ENCODE measurements at places on chromosomes 1 and 21. TPM values are rescaled to one million over a fixed set of nuclear protein-coding genes. Genes with fewer than 3 reads are reported as not detected.

Gene CDK11A
- polyA plus RNA-seq: 5.3 TPM

Gene NRDC
- 100 TPM for polyA plus RNA-seq

Gene SHE
- polyA plus RNA-seq: 0.01 TPM

Gene UBXN11
- 5.2 TPM for polyA plus RNA-seq

Gene TEDDM1
- polyA plus RNA-seq: not detected

Gene NUAK2
- 2.8 TPM for polyA plus RNA-seq

Gene SPTA1
- polyA plus RNA-seq: not detected

Gene PLPP3
- 4.0 TPM for polyA plus RNA-seq

Gene NHLH1
- 0.13 TPM for polyA plus RNA-seq

- no peak for DNase-seq
Measured at GRCh38 chr1:94623560-94624148, 82.1 kb upstream of the F3 start.

- no peak for DNase-seq
Measured at GRCh38 chr1:41791667-41792484, 126.8 kb downstream of the HIVEP3 start.

DNA sequence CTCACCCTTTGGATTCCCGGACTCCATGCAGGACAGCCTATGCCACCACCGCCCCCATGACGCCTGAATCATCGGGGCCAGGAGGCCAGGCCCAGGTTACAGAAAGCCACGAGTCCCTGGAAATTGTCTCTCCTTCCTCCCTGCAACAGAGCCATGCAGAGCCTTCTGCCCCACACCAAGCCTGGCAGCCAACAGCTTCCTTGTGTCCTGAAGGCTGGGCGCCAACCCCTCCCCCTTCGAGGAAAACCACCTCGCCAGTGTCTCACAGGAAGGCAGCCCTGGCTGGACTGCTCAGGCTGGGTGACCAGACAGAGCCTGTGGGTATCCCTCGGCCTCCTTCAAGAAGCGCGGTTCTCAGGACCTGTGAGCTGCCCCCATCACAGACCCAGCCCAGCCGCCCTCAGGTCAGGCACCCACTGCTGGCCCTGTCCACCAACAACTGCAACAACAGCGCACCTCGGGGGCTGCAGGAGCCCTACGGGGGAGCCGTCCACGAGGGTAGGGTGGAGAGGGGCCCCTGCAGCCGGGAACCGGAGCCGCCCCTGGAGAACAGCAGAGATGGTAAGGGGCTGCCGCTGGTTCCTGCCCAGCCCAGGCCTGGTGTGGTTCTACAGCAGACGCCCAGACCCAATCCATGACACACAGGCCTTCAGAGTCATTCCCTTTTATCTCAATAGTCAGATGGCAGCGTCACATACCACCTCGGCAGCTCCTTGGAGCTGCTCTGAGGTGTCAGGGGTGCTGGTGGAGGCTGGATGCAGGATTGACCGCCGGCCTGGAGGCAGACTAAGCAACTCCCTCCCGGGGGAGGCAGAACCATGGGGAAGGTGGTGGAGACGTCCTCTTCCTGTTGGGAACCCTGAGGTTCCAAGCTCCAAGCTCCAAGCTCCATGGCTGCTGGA, 23.7 kb downstream of the KIAA1614 start:
- no peak for DNase-seq

DNA sequence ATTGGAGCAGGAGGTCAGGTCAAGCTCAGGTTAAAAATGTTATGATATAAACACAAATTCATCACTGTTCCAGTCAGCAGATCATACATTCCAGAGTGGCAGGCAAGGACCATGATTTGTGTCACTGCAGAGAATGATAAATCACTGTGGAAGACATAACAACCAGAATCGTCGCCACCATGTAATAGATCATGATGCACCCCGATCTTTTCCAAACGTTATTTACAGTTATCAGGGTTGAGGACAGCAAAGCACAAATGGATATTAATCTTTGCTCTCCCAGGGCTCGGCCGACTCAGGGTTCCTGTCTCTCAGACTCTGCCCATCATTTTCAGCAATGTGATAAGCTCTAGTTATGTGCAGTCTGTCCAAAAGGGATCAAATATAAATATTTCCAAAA, 122.7 kb downstream of the ZBTB18 start:
- DNase-seq: no peak

GRCh38 chr1:15107058-15107687, 46.4 kb upstream of the TMEM51 start:
- no peak for DNase-seq

GRCh38 chr1:200150006-200150405, 122.5 kb downstream of the NR5A2 start:
- DNase-seq: no peak

DNA sequence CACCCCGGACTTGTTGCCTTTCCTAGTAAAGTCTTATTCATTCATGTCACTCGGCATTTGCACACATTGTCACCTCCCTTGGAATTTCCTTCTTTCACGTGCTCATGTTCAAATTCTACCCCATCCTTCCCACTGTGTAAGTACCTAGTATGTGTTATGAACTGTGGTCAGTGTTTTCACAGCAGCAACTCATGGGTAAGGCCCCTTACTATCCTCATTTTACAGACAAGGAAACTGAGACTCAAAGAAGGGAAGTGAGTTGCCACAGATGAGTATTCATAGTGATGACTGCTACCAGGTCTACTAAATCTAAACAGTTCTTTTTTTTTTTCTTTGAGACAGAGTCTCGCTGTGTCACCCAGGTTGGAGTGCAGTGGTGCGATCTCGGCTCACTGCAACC, 10.5 kb downstream of the CITED4 start:
- DNase-seq: no peak

- DNase-seq: no peak
Measured at GRCh38 chr1:180579961-180580611, 21.3 kb downstream of the OVAAL start.

- peak; percentile 45 for DNase-seq
Measured at GRCh38 chr21:34745557-34746255, 76.9 kb downstream of the CLIC6 start.

- no peak for DNase-seq
Measured at GRCh38 chr21:42010507-42011495, 641 bp upstream of the ZBTB21 start.

GRCh38 chr1:11594222-11594621, 60.0 kb downstream of the FBXO2 start:
- no peak for DNase-seq

DNA sequence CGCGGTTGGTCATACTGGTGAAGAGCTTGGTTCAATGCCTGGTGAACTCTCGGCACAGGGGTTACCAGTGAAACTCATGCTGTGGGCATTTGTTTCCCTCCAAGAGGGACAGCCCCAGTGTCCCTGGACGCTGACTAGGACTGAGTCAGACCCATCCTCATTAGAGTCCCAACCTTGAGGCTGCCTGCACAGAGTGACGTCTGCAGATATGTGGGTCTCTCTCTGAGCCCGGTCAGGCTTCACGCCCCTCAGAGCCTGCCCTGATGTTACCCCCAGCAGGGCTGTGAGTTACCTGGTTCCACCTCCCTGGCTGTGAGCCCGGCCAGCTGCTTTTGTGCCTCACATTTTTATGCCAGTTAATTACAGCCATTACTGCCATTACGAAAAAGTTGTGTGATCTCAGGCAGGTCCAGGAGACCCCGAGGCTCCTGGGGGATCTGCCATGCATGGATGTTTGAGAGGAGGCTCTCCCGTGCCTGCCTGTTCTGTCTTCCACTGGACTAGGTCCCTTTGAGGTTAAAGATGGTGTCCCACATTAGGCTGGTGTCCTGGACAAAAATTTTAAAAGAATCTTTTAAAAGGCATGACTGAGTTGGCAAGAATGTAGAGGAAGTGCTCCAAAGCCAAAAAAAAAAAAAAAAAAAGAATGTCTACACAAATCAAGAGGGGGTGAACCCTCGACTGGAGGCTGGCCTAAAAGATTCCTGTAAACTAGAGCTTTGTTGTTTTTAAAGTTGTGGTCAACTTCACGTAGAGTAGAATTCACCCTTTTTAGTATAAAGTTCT, 36.6 kb upstream of the PADI1 start:
- no peak for DNase-seq

DNA sequence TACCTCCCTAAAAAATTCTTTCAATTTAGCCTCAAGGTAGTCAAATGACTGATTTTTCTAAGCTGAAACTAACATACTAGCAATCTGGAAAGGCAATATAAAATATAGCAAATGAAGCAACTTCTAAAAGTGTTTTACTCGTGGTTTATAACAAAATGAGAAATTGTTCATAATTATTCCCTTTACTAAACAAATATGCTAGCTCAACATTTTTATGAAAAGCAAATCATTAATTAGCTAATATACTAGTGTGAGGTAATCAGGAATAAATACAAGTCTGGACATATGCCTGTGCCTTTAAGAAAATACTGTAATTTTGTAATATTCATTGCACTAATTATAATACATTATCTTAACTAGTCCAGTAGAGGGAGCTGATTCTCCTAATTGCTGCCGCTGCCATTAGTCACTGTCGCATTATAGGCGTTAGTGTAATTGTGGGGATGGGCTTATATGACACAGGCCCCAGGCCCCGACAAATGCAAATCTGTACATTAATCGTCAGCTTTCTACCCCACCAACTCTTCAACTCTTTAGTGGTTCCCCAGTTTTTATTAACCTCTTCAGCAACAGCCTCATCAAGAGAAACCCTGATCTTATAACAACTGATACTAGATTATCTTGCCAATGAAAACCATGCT, 160.9 kb downstream of the GABPA start:
- no peak for DNase-seq

- no peak for DNase-seq
Measured at GRCh38 chr1:210125143-210125542, 107.5 kb upstream of the SERTAD4 start.

GRCh38 chr1:108816049-108816893, 40.6 kb downstream of the AKNAD1 start:
- DNase-seq: no peak

- no peak for DNase-seq
Measured at GRCh38 chr1:204723131-204723787, 37.7 kb upstream of the LRRN2 start.

GRCh38 chr1:170131450-170131849, 14.3 kb upstream of the NTMT2 start:
- DNase-seq: no peak

DNA sequence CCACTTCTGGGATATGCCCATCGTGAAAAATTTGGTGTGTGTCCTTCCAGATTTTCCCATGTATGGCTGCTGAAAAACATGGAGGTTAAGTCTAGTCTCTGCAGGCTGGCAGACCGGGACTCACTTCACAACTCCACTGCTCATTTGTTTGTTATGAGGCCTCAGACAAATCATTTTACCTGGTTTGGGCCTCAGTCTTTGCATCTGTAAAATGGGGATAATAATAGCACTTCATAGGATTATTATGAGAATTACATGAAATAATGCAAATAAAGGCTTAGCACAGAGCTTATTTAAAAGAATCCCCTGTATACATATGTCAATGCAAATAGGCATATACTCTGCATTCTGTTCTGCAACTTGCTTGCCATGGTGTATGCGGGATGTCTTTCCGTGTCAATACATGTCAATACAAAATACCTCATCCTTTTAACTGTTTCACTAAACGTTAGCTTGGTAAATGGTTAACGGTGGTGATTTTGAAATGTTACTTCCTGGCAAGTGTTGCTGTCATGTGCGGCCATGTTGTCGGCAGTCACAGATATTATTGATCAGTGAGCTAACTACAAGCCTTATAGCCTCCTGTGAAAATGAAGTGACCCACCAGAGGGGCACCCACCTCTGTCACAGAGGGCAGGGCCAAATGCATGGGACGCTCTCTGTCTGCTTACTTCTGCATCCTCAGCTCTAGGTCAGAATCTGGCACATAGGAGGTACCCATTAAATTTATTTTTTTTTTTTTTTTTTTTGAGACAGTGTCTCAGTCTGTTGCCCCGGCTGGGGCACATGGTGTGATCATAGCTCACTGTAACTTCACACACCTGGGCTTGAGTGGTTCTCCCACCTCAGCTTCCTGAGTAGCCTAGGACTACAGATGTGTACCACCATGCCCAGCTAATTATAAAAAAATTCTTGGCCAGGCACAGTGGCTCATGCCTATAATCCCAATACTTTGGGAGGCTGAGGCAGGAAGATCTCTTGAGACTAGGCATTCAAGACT, 4.3 kb downstream of the LCK start:
- no peak for DNase-seq

DNA sequence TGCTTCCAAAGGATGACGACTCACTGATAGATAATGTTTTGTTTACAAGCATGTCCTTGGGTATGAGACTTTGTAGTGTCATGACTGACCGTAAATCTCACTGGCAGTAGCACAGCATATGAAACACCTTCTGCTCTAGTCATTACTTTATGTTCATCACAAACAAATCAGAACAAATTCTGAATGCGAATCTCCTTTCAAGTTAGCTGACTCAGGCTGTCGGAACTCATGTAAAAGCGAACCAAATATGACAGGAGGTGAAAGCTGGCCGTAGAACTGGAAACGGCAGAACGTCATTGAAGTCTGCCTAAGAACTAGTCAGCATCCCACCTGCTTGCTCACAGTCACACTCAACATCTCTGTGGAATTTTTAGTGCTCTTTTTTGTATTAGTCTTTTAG, 143.9 kb downstream of the RGS7 start:
- DNase-seq: no peak

DNA sequence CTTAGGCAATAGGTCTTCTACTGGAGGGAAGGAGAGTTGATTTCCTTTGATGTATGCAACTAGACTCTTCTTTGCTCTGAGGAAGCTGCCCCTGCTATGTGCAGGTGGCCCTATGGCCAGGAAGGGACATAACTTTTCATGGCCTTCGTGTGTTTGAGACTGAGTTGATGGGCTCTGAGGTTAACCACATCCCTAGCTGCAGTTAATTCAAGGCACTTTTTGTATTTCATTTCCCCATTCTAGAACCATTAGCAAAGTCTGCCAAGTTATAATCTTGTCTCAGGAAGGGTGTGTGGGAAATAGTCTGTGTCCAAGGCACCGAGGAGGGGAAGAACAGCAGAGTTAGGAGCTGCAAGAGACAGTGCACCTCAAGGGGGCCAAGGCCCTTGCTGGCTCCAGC, 2.5 kb downstream of the FCRL4 start:
- DNase-seq: no peak

- DNase-seq: no peak
Measured at GRCh38 chr1:117060441-117061317, 553 bp downstream of the TTF2 start.

DNA sequence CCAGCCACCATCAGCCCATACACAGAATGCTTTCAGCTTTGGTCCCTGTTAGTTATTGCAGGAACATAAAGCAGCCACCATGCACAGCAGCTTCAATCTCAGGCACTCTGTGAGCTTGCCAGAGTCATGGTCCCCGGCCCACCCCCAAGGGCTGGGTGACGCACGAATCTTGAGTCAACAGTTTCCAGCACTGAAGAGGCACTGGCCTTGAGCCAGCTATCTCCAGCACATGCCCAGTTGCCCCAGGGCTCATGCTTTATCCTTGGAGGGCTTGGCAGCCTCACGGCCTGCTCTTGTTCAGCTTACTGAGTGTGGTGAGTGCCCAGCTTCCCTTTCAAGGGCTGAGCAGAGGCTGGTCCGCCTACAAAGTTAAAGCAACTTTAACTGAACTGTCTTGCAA, 200.7 kb upstream of the RAB4A start:
- DNase-seq: peak; percentile 73

All from keratinocyte (primary cell).